ENCODE measurements at places on chromosomes 1 and 21.

GRCh38 chr21:29477347-29477746, 178.6 kb downstream of the BACH1 start:
- DNase-seq = no peak

DNA sequence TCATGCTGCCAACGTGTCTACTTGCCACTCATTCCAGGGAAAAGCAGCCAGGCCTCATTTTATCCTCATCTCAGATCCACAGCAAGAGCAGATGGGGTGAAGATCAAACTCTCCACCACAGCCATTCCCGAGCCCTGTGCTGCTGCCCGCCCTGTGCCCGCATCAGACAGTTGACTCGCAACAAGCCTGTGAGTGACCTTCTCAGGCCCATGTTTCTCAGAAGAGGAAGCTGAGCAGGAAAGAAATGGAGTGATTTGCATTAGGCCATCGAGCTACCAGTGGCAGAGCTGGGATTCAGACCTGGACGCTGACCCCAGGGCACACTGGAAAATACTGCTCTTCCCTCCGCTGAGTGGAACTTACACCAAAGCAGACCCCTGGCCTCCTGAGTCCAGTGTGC, 1.2 kb downstream of the CNR2 start:
- no peak for DNase-seq

GRCh38 chr1:161849518-161849917, 83.4 kb downstream of the ATF6 start:
- no peak for DNase-seq

DNA sequence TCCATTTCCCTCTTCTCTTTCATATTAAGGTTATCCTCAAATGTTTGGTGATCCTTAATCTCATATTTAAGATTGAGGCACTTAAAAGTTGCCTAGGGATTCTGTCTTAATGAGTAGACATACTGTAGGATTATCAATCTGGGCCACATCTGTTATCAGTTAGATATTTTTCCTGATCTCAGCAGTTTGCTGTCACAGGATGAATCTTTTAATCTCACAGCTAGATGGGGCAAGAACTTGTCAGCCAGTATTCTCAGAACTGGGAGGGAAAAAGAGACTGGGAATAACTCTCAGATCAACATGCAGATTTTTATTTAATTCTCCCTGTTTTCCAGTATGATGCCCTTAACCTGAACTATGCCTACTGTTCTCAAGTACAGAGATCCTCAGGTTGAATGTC, 14.0 kb downstream of the ZNF644 start:
- no peak for DNase-seq

DNA sequence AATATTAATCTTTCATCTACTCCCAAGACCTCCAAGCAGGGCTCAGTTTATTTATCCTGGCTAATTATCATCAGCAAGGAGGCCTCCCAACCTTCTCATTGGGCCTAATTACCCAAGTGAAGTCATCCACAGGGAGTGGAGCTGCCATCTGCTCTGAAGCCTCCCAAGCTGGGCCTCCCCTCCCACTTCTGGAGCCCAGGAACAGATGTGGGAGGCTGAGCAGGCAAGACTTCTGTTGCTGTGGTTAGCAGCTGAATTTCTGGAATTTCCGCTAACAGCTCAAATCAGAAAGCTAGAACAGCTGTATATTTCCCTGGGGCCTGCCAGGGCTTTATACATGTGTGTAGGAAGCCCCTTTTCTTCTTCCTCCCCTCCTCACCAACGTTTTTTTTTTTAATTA, 127.5 kb downstream of the UCK2 start:
- no peak for DNase-seq

Measured in prostate gland (tissue), 2 donors.